ENCODE measurements at places on chromosomes 7 and 10.

- DNase-seq: no peak
Observed at GRCh38 chr7:99090771-99091542, 53.0 kb downstream of the SMURF1 start.

GRCh38 chr10:61905837-61906561, 4.5 kb downstream of the ARID5B start:
- no peak for DNase-seq

- DNase-seq: no peak
Observed at GRCh38 chr7:92969061-92969460, 132.7 kb upstream of the CDK6 start.

DNA sequence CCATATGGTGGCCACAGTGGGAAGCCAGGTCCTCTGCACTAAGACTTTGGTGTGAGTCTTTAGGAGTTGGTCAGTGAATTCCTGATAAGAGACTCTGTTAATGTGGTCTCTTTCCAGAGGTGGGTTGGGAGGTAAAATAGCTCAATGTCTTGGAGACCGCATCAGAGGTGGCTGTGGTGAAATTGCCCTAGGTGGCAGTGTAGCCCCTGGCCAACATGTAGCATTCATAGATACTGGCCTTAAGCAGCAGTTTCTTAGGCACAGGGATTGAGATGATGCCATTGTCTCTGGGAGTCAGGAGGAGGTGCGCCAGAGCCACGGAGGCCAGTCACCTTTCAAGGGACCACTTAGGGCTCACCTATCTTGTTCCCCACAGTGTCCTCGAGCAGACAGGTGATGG, 202.8 kb downstream of the CREB5 start:
- no peak for DNase-seq

GRCh38 chr7:23058408-23059096, 44.6 kb upstream of the HYCC1 start:
- no peak for DNase-seq

DNA sequence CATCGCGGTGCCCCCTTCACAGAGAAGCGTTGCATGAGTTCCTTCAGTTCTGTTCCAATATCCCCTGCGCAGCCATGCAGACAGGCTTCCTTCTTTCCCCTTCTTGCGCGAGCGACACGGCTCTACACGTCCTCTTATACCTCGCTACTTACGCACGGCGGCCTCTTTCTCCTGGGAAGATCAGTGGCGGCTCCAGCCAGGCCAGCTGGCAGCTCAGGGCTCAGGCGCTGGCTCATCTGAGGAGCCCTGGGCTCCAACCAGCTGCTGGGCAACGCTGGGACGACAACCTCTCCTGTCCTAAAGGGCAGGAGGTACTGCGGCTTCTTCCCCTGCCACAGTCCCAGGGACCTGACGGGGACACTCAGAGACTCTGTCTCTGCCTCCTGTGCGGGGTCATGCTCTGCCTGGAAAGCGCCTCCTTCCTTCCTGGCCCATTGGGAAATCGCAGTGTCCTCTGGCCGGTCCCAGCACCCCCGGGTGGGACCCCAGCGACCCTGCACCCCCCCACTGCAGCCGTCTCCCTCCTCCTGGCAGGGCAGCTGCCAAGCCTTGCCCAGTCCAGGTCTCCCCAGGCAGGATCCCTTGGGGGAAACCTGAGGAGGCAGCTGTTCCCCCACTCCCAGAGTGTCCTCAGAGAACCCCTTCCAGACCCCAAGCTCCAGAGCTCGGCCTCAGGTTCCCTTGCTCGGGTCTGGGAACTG, 5.0 kb upstream of the FAM20C start:
- no peak for DNase-seq

DNA sequence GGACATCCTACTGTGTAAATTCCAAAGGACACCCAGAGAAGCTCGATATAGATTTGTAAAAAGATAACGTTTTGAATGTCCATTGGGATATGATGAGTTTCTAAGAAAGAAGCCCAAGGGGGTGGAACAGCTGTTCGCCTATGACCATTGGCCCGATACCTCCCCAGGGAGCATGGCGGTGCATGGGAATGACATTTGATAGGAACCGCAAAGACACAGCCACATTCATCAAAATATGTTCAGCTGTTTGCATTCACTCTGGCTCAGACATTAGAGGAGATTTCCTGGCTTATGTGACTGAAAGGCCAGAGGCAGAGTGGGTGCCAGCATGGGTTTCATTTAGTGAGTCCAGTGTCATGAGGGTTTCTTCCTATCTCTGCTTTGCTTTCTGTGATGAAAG, 56.0 kb upstream of the BAIAP2L1 start:
- no peak for DNase-seq

GRCh38 chr7:105738133-105738532, 138.3 kb downstream of the ATXN7L1 start:
- no peak for DNase-seq

DNA sequence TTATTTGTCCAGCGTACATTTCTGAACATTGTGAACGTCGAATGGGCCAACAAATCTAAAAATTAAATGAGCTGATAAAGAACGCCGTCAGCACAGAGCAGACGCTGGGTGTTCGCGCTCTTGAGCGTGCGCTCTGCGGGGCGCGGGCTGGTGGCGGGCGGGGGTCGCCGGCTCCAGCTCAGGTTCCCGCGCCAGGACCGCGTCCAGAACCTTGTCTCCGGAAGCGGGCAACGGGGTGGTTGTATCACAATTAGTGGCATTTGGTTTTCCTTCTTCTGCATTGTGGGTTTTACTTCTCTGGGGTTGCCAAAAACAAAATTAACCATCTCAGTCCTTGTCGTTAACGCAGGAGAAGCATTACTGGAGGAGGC, 2.4 kb downstream of the CYP2E1 start:
- no peak for DNase-seq

- no peak for DNase-seq
Observed at GRCh38 chr10:124245806-124246440, 152.5 kb upstream of the CHST15 start.

DNA sequence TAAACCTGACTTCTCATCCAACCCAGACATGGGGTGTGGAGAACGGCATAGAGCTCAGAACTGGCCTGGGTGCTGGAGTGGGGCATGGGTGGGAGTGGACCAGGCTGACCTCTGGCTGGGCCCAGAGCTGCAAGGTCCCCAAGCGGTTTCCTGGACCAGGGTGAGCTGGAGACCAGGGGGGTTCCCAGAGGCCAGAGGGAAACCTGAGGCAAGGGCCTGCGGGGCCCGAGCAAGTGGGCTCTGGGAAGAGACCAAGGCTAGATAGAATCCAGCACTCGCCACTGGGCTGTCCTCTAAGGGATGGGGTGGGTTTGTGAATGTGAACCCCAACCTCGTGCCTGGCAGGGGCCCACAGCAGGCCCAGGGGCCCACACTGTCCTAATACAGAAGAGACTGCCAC, 39.4 kb upstream of the RET start:
- DNase-seq: no peak

GRCh38 chr10:69912589-69912988, 110.9 kb downstream of the COL13A1 start:
- no peak for DNase-seq

GRCh38 chr7:117296066-117296465, 26.8 kb downstream of the WNT2 start:
- DNase-seq: no peak

DNA sequence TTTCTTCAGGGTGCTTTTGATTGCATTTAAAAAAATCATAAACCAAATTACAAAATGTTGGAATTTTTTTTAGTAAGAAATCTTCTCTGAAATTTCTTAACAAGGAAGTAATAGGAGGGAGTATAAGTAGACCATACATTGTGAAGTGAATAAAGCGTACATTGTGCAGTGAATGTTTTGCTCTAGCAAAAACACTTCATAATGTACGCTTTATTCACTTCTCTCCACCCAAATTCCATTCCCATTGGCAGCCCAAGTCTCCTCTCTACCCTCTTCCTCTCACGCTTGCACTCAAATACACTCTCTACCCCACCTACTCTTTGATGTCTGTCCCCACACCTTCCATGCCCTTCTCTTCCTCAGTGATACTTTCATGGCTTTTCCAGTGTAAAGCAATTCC, 241.0 kb downstream of the PPP1R3A start:
- no peak for DNase-seq

DNA sequence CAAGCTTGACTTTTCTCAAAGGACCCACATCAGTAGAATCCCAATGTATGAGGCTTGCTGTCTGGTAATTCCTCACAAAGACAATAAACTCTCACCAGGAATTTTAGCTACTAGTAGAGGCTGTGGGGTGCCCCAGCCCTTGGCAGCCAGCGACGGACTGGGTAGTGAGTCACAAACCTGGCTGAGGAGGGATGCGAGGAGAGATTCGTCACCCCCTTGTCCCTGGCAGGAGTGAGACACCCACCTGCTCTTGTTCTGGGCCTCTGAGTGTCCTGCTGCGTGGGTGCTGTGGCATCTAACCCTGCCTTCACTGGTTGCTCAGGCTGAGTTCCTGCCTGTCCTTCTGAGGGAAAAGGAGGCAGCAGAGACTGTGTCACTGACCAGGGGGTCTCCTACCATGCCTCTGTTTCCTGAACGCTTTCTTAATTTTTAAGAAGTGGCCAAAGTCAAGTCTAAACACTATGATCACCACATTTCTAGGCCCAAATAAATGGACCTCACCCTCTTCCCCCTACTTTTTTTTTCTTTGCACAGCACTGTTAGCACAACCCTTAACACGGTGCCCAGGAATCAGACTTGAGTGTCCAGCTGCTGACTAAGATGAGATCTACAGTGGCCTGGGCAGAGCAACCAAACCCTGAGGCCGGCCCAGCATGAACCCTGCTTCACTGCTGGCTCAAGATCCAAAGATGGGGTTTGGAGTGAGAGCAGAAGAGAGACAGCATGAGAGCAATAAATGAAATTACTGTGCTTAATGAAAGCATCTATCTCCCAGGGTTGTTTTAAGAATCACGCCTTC, 146.4 kb downstream of the ANLN start:
- no peak for DNase-seq

- no peak for DNase-seq
Observed at GRCh38 chr10:113555751-113556150, 2.9 kb downstream of the HABP2 start.

GRCh38 chr10:23512355-23513058, 73.6 kb downstream of the OTUD1 start:
- DNase-seq: no peak

DNA sequence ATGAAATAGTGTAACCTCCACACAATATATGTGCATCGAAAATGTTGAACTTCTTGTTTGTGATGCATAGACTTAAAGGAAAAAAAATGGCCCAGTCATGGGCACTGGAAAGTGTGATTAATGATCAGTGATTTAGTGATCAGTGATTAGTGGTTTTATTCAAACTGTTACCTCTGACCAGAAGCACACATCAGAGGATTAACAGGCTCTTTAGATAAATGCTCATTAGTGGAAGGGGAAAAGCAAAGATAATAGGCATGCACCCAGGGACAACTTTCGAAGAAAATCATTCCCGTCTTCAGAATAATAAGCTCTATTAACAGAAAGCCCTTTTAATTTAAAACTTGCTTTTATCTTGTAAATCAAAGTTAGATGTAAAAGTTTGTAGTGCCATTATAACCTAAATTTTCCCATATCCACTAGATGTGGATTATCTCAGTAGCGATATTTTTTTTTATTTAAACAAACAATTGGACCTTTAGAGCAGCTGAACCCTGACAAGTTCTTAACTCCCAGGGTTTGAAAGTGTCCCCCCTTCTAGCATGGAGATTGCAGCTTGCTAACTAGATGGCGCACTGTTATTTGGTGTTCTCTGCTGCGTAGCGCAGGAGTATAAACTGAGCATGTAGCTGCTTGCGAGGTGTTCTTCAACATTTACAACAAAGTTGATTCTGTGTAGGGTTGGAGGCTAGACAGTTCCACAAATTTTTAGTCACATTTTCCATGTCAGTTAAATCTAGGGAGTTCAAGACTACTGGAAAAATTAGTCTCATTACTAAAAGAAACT, at the start of gene CREB5:
TSS of gene CREB5 (plus strand) at position 643 of the 787 bp plus-strand sequence. CDS start 397 bp downstream, outside the sequence.
- no peak for DNase-seq

- no peak for DNase-seq
Observed at GRCh38 chr10:79932841-79933379, 16.0 kb downstream of the SFTPD start.

- no peak for DNase-seq
Observed at GRCh38 chr7:41837916-41838315, 135.0 kb upstream of the INHBA start.

GRCh38 chr7:2195400-2196246, 37.1 kb downstream of the MAD1L1 start:
- no peak for DNase-seq

DNA sequence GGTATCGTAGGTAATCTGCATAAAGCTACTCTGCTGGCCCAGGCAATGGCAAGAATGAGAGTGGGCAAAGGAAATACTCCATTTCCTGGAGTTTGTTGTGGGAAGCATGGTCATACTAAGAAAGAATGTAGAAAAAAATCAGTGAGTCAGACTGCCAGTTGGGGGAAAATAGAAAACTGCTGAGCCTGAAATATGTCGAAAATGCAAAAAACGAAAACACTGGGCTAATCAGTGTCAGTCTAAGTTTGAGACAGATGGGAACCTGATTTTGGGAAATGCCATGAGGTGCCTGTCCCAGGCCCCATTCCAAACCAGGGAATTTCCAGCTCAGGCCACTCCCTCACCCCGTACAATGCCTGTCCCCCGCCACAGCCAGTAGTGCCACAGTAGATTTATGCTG, 150.0 kb downstream of the ZNF33B start:
- DNase-seq: no peak

DNA sequence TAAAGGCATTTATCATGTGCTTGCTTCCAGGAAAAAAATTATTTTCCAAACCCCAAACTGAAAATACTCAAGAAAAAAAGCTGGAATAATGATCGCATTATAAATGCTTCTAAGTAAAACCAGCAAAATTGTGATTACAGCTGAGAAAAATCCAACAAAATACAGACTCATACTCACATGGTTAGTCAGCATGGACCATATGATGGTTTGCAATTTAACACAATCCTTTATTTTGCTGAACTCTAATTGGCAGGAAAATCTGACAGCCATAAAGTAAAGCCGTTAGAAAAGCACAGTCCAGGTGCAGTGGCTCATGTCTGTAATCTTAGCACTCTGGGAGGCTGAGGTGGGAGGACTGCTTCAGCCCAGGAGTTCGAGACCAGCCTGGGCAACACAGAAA, 59.6 kb downstream of the BRI3 start:
- no peak for DNase-seq

- DNase-seq: no peak
Observed at GRCh38 chr7:90817151-90817550, 221.0 kb downstream of the CDK14 start.

- no peak for DNase-seq
Observed at GRCh38 chr7:26101361-26102151, 50.4 kb upstream of the NFE2L3 start.

DNA sequence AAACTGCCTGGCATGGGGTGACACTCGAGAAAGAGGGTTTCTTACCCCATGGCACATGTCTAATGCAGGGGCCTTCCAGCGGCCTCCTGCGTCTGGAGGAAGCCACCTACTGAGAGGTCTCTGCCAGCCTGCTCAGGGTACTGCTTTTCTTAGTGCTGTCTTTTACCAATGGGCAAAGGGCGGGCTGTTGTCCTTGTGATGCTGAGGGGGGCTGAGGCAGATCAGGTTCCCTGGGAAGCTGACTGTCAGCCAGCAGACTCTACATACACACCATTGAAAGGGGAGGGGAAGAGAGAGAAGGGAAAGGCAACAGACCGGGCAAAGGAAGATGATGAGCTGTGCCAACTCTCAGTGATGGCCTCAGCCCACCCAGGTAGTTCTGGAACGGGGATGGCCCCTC, 48.7 kb downstream of the COL13A1 start:
- no peak for DNase-seq

- no peak for DNase-seq
Observed at GRCh38 chr7:21355406-21355874, 72.4 kb upstream of the SP4 start.

All from activated naive CD4-positive, alpha-beta T cell (primary cell).